ENCODE measurements at places on chromosomes 12 and 14.

- DNase-seq = no peak
These were observed 13.1 kb downstream of the NAA30 start for GRCh38 chr14:57403521-57403864.

GRCh38 chr12:72330784-72331183, 58.6 kb downstream of the TRHDE start:
- DNase-seq = no peak

GRCh38 chr12:76069339-76069738, 15.1 kb downstream of the NAP1L1 start:
- DNase-seq = no peak

GRCh38 chr12:27109334-27110028, 27.1 kb upstream of the C12orf71 start:
- DNase-seq = no peak

DNA sequence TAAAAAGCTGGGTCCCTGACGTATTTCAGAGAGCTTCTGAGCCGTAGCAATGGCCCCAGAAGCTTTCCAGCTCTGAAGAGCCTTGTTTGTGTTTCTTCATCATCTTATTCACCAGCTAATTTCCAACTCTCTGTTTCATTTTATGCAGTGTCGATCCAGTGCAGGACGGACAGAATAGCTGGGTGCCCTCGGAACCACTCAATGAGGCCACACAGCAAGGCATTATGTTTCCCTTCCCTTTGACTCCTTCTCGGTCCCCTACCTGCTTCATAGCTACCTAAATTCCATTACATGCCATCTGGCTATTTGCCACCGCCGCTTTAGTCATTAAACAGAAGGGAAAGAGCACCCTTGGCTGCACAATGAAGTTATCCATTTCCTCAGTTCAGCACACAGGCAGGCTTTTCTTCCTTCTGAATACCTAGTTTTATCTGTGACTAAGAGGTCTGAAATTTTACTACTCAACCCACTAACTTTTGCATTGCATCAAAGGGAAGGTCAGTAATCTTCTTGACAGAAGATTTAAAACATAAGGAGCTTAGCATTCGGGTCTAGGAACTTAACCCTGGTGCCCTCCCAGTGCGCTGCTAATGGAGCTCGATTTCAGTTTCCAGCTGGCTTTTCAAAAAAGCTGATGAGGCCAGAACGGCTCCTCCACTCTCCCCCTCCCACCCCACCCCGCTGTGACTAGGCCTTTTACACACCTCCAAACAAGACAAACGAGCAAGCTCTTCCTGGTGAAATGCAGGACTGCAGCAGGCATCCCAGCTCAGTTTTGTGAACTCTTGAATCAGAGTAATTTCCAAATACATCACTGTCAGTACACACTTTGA, 176.8 kb downstream of the GXYLT1 start:
- DNase-seq = no peak

DNA sequence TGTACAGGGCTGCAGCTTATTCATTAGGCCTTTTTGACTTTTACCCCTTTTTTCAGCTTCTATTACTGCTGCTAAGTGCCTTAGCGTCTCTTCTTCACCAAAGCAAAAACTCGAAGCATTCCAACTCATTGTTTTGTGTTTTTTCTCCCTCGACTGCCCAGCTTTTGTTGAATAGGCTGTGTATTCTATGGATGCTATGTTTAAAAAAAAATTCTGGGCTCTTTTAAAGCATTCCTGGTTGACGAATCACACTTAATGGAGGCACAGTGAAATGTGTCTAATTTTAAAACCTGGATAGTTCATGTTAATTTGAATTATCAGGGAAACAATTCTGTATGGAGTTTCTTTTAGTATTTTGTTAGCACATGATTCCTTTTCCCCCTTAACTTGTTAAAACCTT, 29.7 kb downstream of the KTN1 start:
- no peak for DNase-seq

- peak; percentile 42 for DNase-seq
These were observed 218.8 kb downstream of the BTG1 start for GRCh38 chr12:91926848-91927247.

DNA sequence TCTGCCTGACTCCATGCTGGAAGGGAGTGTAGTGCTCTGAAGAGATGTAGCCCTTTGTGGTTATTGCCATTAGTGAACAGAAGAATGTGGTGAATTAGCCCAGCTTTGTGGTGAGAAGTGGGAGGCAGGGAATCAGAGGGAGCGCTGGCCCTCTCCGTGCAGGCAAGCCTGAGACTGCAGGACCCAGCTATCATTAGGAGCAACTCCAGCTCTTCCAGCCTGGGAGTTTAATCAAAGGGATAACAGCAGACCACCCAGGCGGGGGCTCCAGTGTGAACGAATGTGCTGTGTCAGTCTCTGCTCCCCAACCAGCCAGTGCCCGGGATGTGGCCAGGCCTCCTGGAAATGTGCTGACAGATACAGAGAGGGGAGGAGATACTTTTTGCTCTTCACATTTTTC, 142.7 kb downstream of the TTLL5 start:
- DNase-seq = no peak

DNA sequence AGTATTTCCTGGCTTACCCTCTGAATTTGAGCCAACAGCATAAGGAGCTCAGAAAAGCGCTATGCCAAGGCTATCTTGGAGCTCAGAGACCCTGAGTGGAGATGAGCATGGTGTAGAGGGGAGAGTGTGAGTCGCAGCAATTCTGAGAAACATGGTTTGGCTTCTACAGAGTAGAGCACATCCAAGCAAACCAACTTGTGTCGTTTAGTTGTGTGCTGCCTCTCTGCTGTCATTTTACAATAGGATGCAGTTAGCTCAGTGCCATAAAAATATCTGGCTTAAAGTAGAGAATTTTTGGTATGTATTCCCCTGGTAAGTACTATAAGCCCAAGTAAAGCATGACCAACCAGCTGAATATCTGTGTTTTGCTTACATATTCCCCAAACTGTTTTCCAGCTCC, 249.2 kb downstream of the TRHDE start:
- no peak for DNase-seq

DNA sequence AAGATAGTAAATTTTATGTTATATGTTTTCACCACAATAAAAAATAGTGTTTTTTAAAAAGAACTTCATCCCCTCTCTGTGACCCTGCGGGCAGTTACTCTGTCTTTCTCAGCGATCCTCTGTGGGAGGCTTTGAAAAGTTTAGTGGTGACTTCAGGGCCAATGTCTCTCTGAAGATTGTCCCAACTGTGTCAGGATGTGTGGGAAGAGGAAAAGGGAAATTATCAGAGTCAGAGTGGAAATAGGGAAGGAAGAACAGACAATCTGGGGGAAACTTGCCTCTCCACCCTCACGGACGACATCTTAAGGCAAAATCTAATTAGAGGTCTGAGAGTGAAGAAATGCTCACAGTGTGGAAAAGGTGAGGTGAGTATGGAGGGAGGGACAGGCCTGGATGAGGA, 3.5 kb upstream of the OR10P1 start:
- DNase-seq = no peak

GRCh38 chr12:113874999-113875561, 91.0 kb downstream of the RBM19 start:
- no peak for DNase-seq

- DNase-seq = peak; percentile 78
These were observed 82.2 kb downstream of the PAPOLA start for GRCh38 chr14:96584199-96584906.

Data from SW480 (cell line).